ENCODE measurements at places on chromosomes 2 and 18.

DNA sequence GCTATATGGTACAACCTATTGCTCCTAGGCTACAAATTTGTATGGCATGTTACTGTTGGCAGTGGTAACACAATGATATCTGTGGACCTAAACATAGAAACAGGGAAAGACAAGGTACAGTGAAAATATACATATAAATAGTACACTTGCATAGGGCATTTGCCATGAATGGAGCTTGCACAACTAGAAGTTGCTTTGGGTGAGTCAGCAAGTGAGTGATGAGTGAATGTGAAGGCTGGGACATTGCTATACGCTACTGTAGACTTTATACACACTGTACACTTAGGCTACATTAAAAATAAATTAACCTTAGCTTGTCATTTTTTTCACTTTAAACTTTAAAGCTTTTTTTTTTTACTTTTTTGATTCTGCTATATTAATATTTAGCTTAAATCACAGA lies 500.0 kb upstream of the SETBP1 start:
- no peak for DNase-seq

DNA sequence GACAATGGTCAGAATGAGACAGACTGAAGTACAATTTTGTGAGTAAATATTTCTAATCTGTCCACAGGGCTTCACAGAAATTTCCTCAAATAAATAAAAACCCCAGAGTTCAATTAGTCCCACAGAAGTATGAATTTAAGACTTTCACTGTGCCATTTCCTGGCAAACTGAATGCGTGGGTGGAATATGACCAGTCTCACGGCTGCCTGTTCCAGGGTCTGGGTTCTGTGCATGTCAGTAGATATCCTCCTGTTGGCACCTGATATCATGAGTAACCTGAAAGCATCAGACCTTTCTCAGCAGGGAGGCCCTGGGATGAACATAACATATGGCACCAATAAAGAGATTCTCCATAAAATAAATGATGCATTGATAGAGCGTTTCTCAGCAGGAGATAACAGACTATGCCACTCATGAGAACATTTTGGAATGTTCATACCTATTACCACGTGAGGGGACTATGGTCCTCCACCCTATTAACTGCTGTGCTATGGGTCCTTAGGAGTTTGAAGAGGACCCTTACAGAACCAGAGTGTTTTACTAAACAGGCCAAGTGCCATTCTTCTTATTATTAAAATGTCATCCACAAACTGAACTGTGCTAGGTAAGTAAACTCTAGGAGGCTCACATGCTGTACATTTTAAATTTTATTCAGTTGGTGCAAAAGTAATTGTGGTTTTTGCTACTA lies 10.6 kb upstream of the MALL start:
- no peak for DNase-seq

DNA sequence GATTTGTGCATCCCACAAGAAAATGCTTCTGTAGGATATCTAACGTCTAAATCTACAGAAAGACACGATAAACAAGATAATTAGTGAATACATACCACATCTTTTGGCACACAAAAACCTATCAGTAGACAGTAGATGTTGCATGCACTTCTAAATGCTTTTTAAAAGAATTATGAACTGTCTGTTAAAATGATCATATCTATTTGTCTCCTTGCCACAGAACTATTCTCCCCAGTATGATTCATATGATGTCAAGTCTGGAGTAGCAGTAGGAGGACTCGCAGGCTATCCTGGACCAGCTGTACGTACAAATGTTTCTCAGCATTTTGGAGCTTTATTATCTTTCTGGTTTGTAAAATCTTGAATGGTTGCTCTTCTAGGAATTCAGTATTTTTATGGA lies 12.7 kb downstream of the COL3A1 start:
- no peak for DNase-seq

DNA sequence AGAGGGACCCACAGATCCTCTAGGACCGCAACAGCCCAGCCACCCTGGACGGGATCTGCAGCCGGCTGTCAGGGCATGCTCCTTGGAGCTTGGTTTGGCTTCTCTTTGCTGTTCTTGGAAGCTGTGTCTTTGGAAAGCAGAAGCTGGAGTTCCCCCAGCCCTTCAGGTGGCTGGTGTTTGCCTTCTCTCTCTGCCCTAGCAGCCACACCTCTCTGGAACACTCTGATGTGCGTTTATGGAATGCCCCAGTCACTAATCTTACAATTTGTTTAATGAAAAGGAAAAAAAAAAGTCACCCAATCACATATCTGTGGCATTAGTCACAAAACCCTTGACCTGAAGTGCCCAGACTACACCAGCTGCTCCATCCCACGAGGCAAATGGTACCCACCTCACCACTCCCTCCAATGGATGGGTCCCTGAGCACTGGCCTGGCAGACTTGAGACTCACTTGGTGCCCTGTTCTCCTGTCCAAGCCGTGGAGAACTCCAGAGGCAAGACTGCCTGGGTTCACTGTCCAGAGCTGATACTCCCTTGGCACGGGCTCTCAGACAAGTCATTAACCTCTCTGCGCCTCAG lies 70.2 kb upstream of the DAPL1 start:
- peak; percentile 16 for DNase-seq

DNA sequence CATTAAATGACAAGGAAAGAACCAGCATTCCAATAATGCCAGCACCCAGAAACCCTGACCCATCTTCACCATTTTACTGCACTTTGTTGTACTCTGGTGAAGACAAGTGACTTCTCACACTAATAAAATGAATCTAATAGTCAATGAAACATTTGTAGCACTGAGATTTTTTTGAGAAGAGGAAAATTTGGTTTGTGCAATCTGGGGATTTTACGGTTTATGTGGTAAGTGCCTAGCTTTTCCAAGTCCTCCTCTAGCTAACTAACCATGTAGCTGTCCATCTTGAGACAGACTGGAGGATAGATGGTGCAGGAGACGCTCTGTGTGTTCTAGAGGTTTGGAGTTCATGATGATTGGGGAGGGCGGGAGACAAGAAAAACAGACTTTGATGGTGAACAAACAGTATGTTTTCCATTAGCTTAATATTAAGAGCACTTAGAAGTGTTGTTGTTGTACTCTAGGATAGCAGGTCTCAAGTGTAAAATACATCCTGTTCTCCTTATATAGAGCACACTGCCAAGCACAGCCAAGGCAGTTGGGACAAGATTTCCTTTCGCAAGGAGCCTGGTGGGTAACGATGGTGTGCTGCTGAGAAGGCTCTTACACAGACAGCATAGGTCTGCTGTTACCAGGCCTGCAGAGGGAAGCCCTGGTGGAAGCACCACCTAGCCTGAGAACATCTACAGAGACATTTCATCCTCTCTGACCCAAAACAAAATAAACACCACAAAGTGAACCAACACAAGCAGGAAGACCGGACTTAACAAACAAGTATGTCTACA lies 83.7 kb downstream of the BCL11A start:
- DNase-seq, result no peak

- peak; percentile 90 for DNase-seq
Measured at GRCh38 chr18:48675352-48675761, 136.5 kb downstream of the CTIF start.

DNA sequence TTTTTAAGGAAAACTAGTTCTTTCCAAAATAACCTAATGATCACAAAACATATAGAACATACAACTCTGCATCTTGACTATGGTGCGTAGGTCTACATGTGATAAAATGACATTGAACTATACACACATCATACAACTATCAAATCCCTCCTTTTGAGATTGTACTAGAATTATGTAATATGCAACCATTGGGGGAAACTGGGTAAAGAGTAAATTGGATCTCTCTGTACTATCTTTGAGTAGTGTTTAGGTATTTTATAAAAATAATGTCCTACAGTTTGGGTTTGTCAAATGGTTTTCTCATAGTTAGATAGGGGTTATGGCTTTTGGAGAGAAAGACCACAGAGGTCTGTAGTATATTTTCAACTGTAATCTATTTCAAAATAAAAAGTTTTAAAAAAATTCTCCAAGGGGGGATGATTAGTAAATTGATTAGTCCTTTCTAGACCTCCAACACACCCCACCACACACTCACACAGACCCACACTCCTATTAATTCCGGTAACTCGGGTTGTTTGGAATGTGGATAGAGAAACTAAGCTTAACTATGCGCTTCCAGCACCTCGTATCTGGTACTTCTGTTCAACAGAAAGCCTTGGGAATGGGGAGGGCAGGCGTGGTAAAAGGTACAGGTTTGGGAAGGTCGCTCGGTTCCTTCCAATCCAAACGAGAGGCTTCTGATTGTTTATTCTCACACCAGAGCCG lies 695 bp upstream of the BIRC6 start:
- DNase-seq, result no peak
